ENCODE measurements at places on chromosomes 3 and 15. TPM values are rescaled to one million over a fixed set of nuclear protein-coding genes. Genes with fewer than 3 reads are reported as not detected.

Gene TMEM39A
- total RNA-seq = 46.2 TPM

Gene SCAMP5
- 3.2 TPM for total RNA-seq

- DNase-seq = no peak
These were observed 1028.3 kb upstream of the NR2F2 start for GRCh38 chr15:95302206-95302605.

DNA sequence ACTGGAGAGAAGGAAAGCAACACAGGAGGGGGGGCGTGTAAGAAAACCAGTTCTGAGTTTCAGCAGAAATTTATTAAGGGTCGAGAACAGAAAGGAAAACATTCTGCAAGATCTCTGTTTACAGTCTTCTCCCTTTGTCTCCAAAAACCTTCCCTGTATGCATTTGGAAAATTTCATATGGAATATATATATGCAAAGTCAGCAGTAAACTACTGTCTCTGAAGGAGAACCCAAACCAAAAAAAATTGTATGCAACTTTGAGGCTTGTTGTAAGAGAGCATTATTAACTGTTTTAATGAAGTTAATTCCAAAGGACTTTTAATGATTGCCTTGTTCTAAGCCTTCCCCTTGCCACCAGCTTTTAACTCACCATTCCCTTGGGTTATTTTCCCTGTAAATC is 238.2 kb upstream of the GPR149 start:
- no peak for DNase-seq

- no peak for DNase-seq
These were observed 19.2 kb downstream of the RAD51 start for GRCh38 chr15:40714144-40714543.

- no peak for DNase-seq
These were observed 234.7 kb upstream of the GPR149 start for GRCh38 chr3:154664714-154665113.

DNA sequence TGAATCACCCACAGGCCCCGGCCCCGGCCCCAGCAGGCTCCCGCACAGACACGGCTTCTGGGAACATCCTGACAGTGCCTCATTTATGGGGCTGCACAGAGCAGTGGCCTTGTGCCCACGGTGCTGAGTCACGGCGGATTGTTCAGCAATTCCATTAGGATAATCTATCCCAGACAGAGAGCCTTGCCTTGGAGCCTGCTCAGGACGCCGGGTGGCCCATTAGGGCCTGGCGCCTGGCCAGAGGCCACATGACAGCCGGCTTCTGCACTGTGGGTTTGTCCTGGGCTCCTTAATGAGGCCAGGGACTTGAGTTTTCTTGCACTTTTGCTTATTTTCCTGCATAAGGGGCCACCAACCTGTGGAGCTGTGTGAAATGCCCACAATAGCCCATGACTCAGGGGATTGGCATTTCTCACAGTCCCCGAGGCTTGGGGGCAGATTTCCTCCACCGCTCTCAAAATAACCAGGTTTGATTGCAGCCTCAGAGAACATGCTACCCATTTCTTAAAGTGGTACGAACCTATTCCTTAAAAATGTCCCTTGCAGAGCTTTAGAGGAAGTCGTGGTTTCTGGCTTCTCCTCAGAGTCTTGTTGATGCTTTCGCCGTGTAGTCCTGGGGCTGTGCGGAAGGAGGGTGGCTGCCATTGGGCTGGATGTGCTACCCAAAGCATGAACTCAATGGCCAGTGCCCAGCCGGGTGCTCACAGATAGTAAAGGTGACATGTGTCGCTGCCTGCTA is 19.0 kb downstream of the SYNM start:
- DNase-seq = peak; percentile 90

Measured in skin of body (tissue), 3 donors.